NCI-H2081 treated with DMSO at 0.1 percent for 48 hours (cell line): ENCODE measurements at places on chromosomes 12 and 14.

- DNase-seq = no peak
Measured at GRCh38 chr12:87923361-87923760, 105.8 kb downstream of the C12orf50 start.

- peak; percentile 75 for DNase-seq
Measured at GRCh38 chr14:70416725-70417349, at the start of gene SYNJ2BP. SYNJ2BP (minus strand) TSS chr14:70417090; CDS start chr14:70416963, 127 bp downstream.

DNA sequence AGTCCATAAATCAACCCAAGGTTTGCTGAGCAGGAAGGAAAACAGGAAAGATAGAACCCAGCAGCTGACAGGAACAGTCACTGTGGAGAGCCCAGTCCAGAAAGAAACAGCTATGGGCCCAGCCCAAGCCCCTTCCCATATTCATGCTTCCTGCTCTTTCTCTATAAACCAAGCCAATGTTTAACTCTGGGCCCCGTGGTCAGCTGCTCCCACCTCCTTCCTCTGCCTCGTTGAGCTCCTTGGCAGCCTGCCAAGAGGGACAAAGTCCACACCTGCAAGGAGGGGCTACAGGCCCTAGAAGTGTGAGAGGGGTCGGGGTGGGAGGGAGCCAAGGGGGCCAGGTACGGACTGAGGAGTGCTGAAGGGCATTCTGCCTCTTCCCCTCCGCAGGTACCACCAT is 10.0 kb downstream of the SLC6A13 start:
- DNase-seq = no peak

GRCh38 chr14:60905923-60906322 is 75.0 kb downstream of the TRMT5 start:
- no peak for DNase-seq

DNA sequence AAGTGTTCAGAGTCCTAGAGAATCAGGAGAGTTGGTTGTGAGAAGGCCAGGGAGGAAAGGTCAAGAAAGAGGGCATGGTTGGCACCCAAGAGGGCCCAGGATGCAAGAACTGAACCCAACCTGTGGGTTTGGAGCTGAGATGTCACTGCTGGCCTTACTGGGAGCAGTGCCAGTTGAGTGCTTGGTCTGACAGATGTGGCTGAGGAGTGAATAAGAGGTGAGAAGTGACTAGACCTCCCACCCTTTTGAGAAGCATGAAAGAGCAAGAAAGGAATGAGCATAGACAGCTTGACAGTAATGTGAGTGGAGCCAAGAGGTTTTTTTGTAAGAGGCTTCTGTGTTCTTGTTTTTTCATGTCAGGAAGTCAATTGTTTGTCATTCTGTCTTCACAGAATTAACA is 95.3 kb downstream of the FGD4 start:
- no peak for DNase-seq

- DNase-seq = no peak
Measured at GRCh38 chr12:71191509-71192196, 33.9 kb upstream of the TSPAN8 start.

DNA sequence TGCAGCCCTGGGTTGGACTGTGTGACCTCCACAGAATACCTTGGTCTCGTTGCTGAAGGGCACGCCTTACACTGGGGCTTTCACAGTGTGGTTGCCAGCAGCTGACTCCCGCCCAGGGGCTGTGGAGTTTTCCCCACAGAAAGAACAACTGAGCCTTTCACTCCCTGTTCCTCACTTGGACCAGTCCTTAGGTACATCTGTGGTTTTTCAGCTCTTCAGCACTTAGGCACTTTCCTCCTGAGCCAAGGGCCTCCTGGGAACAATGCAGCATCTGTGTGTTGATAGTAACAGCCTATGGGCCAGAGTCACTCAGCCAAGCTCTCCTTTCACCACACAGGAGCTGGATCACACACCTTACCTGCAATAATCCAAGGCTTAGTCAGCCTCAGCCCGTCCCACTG is 25.0 kb downstream of the ERP27 start:
- DNase-seq = no peak

- DNase-seq = no peak
Measured at GRCh38 chr12:119700078-119700477, 32.1 kb downstream of the PRKAB1 start.

GRCh38 chr14:55913324-55914025 is 204.7 kb upstream of the PELI2 start:
- DNase-seq = no peak

DNA sequence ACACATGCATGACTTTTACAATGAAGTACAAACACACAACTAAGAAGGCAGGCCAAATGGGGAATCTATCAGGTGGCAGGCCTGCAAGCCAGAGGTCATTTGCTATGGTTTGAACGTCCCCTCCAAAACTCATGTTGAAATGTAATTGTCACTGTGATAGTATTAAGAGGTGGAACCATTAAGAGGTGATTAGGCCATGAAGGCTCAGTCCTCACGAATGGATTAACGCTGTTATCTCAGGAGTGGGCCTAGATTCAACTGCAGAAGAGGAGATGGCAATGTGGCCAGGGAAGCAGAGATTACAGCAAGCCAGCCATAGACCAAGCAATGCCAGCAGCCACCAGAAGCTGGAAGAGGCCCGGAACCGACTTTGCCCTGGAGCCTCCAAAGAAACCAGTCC is 13.5 kb upstream of the ACTR6 start:
- DNase-seq = no peak

DNA sequence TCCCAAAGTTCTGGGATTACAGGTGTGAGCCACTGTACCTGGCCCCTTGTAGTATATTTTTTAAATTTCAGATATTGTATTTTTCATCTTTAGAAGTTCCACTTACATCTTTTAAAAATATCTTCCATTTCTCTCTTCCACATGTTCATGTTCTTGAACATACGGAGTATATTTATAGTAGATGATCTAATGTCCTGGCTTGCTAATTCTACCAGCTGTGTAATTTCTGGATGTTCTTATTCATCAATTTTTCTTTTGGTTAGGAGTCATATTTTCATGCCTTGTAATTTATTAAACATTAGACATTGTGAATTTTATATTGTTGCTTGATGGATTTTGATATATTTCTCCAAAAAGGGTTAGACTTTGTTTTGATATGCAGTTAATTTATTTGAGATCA is 30.8 kb downstream of the NTN4 start:
- DNase-seq = no peak

DNA sequence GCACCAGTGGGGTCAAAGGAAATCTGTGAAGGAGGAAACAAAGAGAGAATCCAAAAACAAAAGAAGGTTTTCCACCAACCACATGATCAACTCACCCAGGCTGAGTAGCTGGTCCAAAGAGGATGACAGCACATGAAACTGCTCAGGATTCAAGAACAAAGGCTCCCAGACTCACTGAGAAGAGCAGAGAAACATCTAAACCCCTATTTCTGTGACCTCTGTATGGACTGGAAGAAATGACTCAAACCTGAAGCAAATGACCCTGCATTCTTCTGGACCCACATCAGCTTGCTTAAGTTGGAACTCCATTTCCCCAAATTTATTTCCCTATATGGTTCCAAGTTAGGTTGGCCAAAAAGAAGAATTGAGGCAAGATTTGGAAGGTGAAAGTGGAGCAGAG is 26.3 kb downstream of the TC2N start:
- no peak for DNase-seq

GRCh38 chr14:70096866-70097265 is 91.9 kb downstream of the SLC8A3 start:
- no peak for DNase-seq

- no peak for DNase-seq
Measured at GRCh38 chr12:124123296-124124000, 150.4 kb downstream of the ZNF664 start.

DNA sequence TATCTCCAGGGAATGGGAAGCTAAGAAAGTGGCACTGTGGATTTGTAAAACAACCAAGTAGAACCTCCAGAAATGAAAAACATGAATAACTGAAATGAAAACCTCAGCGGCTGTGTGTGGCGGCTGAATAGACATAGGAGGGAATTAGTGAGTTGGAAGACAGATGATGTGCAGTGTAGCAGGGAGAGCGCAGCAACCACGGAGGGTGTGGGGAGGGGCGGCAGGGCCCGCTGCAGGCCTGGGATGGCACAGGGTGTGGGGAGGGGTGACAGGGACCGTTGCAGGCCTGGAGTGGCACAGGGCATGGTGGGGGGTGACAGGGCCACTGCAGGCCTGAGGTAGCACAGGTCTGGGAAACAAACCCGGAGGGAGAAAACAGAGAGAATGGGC is 51.1 kb downstream of the BEGAIN start:
- DNase-seq = no peak

GRCh38 chr14:44412858-44413569 is 94.1 kb downstream of the FSCB start:
- no peak for DNase-seq
